ENCODE measurements at places on chromosomes 3 and 15.

- no peak for DNase-seq
Measured at GRCh38 chr15:99440551-99441443, 125.0 kb upstream of the MEF2A start.

- DNase-seq: no peak
Measured at GRCh38 chr15:19973718-19974117, 567.9 kb downstream of the GOLGA6L6 start.

DNA sequence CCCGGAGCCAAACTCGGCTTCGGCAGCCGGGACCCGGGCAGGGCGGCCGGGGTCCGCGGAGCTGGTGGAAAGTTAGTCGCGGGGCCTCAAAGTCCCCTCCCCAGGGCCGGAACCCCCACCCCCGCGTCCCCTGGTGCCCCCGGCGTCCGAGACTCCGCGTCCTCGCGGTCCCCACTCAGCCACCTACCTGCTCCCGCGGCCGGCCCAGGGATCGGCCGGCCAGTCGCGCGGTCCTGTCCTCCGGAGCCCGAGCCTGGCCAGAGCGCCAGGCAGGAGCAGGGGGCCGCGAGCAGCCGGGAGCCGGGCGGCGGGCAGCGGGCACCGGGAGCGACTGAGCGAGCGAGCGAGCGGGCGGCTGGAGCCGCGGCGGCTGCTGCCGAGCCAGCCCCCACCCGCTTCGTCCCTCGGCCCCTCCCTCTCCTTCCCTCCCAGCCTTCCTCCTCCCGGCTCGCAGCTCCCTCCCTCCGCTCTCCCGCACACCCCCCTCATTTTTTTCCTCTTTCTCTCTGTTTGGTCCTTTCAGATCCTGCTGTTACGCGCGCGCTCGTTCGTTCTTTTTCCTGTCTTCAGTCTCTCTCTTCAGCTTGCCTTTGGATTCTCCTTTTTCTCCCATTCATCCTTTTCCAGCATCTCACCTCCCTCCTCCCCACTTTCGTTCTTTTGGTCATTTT is at the start of gene MEGF11:
TSS of gene MEGF11 (minus strand) at position 333 of the 671 bp plus-strand sequence. CDS start 125,347 bp downstream, outside the sequence.
- DNase-seq: no peak

DNA sequence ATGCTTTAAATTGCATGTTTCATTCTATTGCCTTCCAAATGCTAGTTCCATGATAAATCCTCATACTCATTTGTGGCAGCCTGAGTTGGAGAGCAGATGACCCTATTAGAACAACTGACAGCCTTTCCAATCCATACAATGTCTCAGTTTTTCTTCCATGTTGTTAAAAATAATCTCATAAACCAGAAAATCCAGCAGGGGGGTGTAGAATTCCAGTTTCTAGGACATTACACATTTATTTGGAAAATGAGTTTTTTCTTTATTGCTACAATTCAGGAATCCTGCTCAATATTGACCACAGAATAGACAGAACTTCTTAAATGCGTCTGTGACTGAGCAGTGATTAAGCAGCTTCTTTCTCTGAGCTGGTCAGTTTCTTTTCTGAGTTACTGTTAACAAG is 174.2 kb upstream of the ATP10A start:
- no peak for DNase-seq

DNA sequence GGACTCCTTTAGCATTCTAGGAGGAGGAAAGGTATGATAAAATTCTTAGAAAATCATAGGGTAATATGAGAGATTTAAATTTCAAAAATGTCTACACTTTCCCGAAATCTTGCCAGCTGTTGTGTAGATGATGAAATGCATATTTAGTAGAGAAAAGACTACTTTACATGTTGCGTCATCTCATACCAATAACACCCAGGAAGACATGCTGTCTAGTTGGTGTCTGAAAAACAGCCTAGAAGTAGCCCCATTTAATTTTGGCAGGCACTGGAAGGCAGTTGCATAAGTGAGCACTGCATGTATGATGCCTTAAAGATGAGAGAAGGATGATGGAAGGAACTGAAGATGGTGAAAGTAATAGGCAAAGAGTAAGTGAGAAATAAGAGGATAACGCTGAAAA is 310.5 kb upstream of the TPM1 start:
- no peak for DNase-seq

GRCh38 chr3:113064183-113064582 is 73.4 kb downstream of the GTPBP8 start:
- no peak for DNase-seq
